K562 (cell line): ENCODE measurements at places on chromosomes 7 and 10.

DNA sequence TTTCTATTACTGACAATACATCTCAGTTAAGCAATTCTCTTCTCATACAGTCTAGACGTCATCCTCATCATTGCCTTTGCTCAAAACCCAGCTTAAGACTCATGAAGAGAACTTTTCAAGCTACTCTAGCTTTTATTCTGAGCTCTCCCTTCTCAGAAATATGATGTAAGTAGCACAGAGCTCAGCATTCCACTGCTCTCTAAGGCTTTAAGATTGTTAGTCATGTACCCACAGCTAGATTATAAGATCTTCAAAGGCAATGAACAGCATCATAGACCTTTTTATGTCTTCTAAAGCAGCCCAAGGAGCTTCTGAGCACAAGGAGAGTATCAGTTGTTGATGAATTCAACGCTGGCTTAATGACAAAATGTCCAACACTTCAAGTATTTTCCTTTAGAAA is 119.3 kb downstream of the NRP1 start:
- DNase-seq = no peak

GRCh38 chr7:158887594-158887993 is 31.2 kb downstream of the DYNC2I1 start:
- DNase-seq = no peak

DNA sequence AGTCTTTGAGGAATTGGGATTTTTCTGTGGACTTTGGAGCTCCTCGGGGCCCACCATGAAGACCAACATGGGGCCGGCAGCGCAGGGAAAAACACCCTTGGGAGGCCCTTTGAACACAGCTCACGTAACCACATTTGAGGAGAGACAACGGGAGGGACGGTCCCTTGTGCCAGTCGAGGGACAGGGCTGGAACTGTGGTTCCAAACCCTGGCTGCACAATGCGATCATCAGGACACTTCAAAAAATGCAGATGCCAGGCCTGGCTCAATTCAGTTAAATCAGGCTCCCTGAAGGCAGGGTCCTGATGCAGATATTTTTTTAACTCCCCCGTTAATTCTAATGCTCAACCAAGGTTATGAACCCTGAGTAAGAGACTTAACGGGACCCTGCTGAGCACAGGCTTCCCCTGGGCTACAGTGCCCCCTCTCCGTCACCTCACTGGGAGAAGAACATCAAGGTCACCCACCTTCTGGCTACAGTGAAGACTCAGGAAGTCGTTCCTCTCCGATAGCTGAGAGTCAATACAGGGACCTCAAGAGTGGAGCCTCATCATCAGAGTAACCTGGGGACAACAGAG is 30.4 kb downstream of the LYZL1 start:
- DNase-seq = no peak

GRCh38 chr10:98478430-98479222 is 31.9 kb upstream of the HPS1 start:
- no peak for DNase-seq

- no peak for DNase-seq
Observed at GRCh38 chr10:69333205-69333604, 54.9 kb downstream of the HK1 start.
